ENCODE measurements at places on chromosomes 2 and 18.

- no peak for DNase-seq
These were observed 1490.7 kb downstream of the SUCLG1 start for GRCh38 chr2:82968358-82968757.

DNA sequence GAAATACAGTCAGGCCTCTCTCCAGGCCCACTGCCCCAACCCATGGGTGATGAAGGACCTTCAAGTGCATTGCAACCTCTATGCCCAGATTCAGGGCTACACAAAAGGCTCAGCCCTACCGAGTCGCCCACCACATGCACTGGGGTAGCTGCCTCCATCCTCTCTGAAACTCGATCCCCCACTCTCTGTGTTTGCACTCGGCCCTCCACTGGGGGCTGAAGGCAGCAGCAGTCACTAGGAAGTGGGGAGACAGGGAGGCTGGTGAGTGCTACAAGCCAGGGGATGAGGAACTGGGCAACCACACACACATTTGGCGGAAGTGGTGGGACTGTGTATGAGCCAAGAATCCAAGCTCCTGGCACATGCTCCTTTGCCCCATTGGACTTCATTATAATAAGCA lies 94.6 kb downstream of the CERS6 start:
- peak; percentile 59 for DNase-seq

GRCh38 chr18:35345950-35346349 lies 1.7 kb upstream of the ZNF24 start:
- no peak for DNase-seq

DNA sequence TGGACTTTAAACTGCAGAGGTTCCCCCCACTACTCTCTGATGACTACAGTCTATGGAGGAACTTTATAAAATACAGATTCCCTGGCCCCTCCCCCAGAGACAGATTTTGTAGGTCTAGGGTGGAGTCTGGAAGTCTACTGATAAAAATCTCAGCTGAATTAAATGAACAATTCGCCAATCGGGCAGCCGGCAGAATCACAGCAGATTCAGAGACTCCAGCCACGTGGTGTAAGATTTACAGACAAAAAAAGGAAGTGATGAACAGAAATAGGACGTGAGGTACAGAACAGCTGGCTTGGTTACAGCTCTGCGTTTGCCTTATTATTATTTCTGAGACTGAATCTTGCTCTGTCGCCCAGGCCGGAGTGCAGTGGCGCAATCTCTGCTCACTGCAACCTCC lies 21.4 kb upstream of the MTA3 start:
- DNase-seq: no peak

DNA sequence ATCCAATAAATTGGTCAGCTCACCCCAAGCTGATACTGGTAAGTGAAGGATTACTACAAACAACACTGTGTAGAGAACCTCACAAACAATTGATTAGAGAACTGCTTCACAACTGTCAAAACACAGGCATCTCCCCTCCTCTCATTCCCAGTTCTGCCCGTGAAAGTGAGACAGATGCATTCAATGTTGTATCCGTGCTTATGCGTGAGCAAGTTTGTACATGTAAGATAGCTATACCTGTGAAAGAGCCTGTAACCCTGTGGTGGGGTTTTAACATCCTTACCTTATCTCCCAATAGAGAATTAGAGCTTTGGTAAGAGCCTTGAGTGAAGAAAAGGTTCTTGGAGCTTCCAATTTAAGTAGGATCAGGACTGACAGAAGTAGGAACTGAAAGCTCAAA lies 9.1 kb downstream of the MARCHF4 start:
- no peak for DNase-seq

- DNase-seq: no peak
These were observed 46.8 kb upstream of the ANXA4 start for GRCh38 chr2:69694894-69695849.

DNA sequence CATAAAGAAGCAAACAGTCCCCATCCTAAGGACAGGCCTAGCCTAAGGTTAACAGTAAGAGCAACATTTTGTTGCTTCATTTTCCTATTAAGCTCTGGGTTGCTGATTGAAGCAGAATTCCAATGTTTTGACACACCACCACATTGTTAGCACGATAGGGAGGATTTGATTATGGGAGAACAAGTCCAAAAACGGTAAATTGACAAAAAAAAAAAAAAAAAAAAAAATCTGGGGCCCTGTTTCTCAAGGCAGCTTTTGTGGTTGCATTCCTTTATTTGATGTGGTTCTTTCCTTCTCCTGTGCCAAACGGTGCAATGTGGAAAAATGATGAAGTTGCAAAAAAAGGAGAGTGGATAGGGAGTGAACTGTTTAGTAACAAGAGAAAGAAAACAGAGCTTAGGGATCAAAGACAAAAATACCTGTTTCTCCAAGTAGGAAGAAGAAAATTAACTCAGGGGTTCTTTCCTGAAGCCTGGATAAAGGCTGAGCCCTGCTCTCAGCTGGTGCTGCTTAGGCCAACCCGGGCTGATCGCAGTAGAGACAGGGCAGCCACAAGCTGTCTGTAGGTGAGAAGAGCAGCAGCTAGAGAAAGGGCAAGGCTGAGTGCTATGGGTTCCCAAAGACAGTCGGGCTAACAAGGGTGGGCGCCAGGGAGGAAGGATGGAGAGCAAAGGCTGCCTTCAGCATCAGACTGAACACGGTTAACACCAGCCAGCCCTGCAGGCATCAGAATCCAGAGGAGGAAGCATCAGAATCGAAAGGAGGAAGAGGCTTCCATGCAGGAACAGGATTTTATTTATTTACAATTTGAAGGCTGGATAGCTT lies 167.8 kb upstream of the FOSL2 start:
- DNase-seq: no peak

GRCh38 chr2:160301420-160301819 lies 101.3 kb upstream of the ITGB6 start:
- no peak for DNase-seq

DNA sequence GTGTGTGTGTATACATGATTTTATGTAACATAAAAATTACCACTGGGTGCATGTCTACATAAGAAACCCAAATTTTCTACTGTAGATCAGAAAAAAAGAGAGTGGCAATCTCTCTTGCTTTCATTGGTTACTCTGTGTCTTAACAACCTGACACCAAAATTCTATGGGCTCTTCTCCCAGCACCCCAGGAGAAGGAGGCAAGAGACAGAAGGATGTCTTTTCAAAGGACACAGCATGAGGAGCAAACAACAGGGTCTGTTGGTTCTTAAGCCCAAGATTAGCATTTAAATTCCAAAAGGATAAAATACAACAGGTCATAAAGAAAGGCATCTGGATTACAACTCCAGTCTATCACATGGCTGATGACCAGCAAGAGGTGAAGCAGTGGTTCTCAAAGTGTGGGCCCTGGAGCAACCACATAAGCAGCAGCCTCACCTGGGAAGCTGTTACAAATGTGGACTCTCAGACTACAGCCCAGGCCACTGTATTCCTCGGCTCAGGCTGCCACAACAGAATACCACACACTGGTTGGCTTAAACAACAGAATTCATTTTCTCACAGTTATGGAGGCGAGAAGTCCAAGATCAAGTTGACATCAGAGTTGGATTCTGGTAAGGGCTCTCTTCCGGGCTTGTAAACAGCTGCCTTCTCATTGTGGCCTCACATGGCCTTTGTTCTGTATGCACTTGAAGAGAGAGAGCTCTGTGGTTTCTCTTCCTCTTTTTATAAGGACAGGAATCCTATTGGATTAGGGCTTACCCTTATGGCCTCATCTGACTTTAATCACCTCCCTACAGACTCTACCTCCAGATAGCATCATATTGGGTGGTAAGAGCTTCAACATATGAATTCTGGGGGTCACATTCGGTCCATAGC lies 79.8 kb upstream of the RNF152 start:
- no peak for DNase-seq

- no peak for DNase-seq
These were observed 72.8 kb downstream of the SMAD7 start for GRCh38 chr18:48877941-48878340.

DNA sequence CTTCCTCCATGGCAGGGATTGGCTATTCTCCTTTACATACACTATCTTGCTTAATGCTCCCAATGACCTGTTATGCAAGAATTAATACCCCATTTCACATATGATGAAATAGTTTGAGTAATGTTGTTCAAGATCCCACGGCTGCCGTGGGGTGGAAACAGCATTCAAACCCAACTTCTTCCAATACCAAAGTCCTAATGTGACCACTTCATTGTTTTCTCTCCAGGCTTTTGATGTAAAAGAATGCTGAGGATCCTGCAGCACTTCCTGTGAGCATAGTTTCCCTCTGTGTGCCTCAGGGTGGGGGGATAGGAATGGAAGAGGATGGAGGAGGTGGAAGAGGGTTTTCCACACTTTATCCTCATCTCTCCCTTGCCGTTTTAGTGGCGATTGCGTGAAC lies 199.4 kb downstream of the IRS1 start:
- DNase-seq: no peak

- no peak for DNase-seq
These were observed 299.2 kb downstream of the TDRD15 start for GRCh38 chr2:21422724-21423522.

- no peak for DNase-seq
These were observed 39.9 kb downstream of the CENPO start for GRCh38 chr2:24832931-24833701.

GRCh38 chr2:172791953-172792352 lies 56.3 kb downstream of the RAPGEF4 start:
- no peak for DNase-seq

- DNase-seq: no peak
These were observed 105.7 kb upstream of the RASGRP3 start for GRCh38 chr2:33370636-33371265.

DNA sequence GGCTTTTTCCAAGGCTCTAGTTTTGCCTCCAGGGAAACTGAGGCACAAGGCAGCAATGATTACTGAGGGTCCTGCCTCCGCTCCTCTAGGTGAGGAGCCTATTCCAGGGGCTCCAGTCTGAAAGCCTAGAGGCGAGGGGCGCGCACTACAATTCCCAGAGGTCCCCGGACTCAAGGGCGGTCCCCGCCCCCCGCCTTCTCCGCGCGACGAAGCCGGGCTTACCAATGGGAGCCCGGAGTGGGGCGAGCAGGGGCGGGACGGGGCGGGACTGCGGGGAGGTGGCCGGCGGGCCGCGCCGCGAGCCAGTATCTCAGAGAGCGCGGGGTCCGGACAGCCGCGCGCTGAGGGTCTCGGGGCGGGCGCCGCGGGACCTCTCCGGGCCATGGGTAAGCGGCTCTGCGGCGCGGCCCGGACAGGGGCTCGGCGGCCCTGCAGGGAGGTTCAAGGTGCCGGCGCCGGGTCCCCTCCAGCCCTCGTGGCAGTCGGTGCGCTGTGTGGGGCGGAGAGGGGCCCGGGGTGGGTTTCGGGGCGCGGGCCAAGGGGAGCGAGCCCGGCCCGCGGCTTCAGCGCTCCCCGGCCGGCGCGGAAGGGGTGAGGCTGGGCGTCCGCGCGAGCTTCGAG lies at the start of gene ARID5A:
TSS of gene ARID5A (plus strand) at position 308 of the 621 bp plus-strand sequence. CDS start at position 383, 75 bp downstream.
- DNase-seq: peak; percentile 94

GRCh38 chr2:86360776-86361175 lies 23.4 kb upstream of the REEP1 start:
- no peak for DNase-seq

DNA sequence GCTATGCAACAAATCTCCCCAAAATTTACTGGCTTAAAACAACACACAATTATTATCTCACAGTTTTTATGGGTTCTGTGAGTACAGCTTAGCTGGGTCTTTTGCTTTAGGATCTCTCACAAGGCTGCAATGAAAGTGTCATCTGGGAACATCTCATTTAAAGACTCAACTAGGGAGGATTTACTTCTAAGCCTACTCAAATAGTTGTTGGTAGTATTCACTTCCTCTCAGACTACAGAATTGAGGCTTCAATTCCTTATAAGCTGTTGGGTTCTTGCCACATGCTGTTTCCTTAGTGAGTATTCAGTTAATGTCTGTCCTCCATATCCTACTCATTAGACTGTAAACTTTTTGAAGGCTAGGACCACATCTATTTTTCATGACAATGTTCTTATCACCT lies 72.3 kb downstream of the MDH1 start:
- DNase-seq: no peak

- peak; percentile 57 for DNase-seq
These were observed 14.5 kb downstream of the IL1R2 start for GRCh38 chr2:102005989-102006885.

DNA sequence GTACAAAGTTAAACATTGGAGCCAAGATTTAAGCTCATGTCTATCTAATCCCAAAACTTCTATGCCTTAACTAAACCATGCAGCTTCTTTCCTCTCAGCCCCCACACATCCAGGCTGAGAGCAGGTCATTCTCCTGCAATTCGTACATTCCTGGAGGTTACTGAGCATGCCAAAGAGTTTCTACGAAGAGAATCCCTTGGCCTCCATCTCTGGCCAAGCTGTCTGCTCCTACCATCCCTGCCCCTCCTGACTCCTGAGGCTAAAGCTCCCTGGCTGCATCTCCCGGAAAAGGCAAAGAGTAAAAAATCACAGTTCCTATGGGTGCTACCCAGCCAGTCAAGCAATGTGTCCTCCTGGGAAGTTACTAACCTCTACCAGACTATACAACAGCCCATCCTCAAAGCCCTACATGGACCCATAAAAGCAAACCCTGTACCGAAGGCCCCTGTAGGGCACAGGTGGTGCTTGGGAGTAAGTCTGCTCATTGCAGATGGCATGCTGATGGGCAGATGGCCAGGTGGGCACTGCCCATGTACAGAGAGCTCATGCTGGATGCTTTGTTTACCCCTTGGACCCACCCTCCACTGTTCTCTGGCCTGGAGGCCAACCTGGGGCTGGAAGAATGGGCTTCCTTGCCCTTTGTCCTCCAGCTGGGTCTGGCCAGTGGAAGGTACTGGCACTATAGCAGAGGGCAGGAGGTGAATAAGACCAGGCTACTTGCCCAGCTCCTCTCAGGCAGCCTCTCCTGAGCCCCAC lies 99.5 kb downstream of the TTC32 start:
- no peak for DNase-seq

DNA sequence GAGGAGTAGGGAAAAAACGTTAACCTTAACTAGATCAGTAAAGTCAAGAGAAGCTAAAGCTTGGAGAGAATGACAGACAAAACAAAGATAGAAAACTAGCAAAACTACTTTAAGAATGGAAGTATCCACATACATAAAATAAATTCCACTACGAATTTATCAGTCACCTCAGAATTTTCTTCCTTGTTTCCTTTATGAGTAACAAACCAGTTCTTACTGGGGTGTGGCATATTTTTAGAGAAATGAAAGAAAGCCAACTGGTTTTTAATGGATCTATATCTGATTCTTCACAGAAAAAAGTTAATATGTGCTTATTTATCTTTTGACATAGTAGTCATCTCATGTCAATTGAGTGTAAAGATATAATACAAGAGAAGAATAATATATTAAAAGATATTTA lies 2033.7 kb upstream of the CELF4 start:
- no peak for DNase-seq

Data from left lung (tissue), 14 donors.